ENCODE measurements at places on chromosomes 2 and 18. TPM values are rescaled to one million over a fixed set of nuclear protein-coding genes. Genes with fewer than 3 reads are reported as not detected.

The CRYGC gene
- not detected for total RNA-seq

- no peak for DNase-seq
These were observed 73.2 kb downstream of the MAP4K4 start for GRCh38 chr2:101770726-101771125.

DNA sequence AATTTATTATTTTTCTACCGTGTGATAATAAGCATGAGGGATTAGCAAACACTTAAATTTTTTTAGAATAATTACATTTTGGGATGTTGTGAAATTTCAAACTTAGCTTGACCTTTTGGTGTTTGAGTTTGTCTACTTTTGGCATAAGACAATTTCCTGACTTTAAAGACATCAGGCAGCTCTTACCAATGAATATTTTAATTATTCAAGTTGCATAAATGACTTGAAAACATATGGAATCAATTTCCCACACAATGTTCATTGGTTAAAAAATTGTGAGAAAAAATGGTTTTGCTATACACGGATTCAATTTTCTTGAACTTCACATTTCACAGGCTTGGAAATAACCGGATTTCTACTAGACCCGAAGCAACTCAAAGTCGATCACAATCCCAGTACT is 243.4 kb downstream of the IKZF2 start:
- no peak for DNase-seq

The SH3BP4 gene
- total RNA-seq, result 45.8 TPM

The STARD6 gene
- total RNA-seq, result not detected

GRCh38 chr18:8050616-8051329 is 483.7 kb downstream of the PTPRM start:
- no peak for DNase-seq

- no peak for DNase-seq
These were observed 190.6 kb upstream of the SMIM21 start for GRCh38 chr18:75618146-75618545.

Measured in H7 (cell line).